ENCODE measurements at places on chromosomes 6 and 20.
A peak's percentile ranks its signal among the peaks of the same experiment; 100 is the strongest.

DNA sequence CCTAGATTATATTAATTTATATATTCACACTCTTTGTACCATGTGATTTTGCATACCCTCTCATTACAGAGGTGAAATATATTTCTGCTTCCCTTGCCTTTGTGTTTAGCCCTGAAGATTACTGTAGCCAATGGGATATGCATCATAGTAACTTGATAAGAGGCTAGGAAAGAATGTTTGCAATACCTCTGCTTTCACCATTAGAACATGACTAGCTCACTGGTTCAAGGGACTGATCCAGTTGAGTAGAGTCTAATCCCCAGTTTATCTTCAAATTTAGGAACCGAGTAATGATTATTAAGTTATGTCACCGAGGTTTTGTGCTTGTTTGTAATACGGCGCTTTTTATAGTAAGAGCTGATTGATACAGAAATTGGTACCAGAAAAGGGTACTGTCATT, 552.6 kb upstream of the GJE1 start:
- DNase-seq = no peak

DNA sequence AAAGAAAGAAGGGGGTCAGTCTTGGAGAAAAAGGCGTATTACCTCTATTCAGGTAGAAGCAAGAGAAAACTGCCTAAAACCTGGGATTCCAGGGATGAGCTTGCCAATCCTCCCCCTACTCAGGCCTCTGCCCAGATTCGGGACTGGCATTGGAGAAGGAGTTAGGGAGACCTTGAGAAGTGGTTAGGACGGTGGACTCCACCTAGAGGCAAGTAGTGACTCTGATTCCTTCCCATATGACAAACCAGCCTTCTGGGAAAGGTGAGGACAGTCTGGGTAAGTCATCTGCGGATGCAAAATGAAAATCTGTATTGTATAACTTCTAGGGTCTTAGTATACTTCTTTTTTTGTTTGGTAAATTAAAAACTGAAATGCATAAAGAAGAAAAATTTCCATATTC, 43.8 kb downstream of the SLX4IP start:
- DNase-seq = no peak

DNA sequence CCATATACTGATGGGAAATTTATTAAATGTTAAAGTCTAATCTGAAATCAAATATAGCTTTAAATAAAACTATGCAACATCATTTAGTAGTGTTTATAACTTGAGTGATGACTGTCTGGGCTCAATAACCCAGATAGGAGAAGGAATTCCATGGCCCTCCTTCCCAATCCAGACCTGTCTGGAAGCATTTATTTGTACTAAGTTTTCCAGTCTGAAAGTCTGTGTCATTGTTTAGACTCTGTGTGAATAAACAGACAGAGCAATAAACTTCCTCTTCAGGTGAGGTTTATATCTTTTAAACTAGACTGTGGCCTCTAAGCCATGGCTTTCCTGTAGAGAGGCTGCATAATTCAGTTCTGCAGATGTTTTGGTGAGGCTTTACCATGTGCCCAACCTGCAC, 176.4 kb downstream of the SOX4 start:
- no peak for DNase-seq

DNA sequence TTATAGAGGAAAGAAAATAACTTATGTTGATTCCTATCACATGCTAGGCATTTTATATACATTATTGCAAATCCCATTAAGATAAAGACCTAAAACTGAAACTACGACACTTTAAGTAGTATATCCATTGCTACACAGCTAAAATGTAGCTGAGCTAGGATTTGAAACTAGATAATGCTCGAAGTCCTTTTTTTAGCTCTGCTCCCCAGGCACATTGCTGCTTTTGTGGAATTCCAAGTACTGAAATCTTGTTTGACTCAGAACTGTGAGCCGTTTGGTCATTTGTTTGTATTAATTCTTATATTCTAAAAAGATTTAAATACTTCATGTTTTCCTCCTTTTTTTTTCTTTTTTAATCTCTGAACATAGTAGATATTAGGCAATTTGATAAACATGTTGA, 644.8 kb downstream of the HACE1 start:
- no peak for DNase-seq

GRCh38 chr6:170080828-170081371, 210.0 kb downstream of the DLL1 start:
- peak; percentile 51 for DNase-seq

GRCh38 chr6:113405326-113406047, 451.7 kb upstream of the MARCKS start:
- peak; percentile 8 for DNase-seq

GRCh38 chr6:43396408-43397149, 27.1 kb upstream of the ZNF318 start:
- peak; percentile 18 for DNase-seq
